ENCODE measurements at places on chromosomes 7 and 10.

GRCh38 chr7:66634816-66635215 is 6.1 kb downstream of the KCTD7 start:
- no peak for DNase-seq

DNA sequence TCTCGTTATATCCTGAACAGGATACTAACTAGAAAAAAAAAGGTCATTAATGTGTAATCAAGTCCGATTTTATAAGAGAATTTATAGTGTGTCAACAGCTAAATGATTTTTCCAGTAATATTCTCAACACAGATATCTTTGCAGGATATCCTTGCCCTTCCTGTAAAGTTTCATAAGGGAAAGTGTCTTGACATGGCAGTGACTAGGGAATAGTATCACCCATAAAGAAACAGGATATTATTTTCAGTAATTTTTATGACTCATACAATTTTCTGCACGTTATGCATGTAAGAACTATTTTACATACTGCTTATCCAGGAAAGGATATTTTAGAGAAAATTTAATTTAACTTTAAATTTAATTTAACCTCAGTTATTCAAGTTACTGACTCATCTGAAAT is 19.5 kb upstream of the PNLIP start:
- DNase-seq = no peak

DNA sequence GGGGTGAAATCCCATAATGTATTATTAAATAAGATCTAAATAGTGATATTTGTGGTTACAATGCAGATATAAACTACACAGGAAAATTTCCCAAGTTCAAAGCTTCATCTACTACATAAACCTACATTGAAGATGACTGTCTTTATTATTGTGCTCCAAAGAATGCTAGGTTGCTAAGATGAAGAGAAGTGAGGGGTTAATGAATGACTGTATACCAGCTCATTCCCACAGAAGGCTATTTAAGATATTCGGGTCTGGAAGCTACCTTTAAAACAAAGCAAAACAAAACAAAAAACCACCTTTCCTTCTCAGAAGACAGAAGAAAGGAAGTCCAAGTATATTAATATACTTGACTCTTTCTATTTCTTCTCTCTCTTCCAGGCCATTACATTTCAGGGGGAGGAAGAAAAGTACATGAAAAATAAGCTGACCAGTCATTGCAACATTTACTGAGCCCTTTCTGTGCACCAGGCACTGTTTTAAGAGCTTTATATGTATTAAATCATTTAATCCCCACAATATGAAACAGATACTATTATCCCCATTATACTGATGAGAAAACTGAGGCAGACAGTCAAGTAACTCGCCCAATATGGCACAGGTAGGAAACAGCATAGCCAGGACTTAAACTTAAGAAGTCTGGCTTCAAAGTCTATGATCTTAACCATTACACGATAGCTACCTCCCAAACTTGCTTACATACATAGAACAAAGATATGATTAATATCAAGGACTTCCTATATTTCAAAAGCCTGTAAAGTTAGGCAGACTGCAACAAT is 48.1 kb downstream of the TNPO3 start:
- DNase-seq = no peak

DNA sequence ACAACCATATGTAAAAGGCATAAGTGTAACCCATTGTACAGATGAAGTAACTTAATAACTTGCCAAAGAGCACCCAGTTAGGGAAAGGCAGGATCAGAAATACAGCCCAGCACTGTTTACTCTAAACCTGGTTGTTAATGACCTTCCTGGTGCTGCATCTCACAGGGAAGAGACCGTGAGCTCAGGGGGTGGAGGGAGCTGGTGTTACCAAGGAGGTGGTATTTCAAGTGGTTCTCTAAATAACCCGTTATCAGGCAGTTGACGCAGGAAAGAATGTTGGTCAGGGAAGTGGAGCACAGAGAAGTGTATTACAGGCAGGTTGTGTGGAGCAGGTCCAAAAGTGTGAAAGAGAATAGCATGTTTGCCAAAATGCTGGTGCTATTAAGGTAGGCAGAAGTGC is 4.4 kb upstream of the ST7 start:
- DNase-seq = no peak

DNA sequence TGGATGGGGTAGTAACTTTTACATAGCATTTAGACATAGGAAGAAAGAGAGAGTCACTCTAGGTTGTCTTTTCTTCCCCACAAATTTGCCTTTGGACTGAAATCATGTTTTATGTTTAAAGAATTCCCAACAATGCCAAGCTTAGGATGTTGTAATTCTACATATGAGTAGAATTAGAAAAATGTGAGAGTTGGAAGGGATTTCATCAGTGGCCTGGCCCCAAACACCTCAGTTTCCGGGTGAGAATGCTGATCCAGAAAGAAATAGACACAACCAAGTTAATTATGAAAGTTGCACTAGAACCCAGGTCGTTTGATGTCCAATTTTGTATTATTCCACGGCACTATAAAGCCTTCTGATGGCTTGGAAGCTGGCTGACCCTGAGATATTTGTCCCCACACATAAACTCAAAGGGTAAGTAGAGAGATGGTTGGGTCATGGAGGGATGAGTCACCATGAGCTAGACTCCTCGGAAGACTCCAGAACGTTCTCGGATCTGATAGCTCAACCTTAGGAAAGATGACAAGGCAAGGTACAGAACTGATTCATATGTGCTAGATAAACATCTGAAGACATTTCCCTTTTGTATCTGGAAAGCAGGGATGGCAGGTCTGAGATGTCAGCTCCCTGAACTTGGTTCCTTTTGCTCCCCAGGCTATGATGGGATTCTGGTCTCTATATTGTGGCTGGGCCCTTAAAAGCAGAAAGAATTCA is 48.8 kb upstream of the SLC35B4 start:
- DNase-seq = no peak

DNA sequence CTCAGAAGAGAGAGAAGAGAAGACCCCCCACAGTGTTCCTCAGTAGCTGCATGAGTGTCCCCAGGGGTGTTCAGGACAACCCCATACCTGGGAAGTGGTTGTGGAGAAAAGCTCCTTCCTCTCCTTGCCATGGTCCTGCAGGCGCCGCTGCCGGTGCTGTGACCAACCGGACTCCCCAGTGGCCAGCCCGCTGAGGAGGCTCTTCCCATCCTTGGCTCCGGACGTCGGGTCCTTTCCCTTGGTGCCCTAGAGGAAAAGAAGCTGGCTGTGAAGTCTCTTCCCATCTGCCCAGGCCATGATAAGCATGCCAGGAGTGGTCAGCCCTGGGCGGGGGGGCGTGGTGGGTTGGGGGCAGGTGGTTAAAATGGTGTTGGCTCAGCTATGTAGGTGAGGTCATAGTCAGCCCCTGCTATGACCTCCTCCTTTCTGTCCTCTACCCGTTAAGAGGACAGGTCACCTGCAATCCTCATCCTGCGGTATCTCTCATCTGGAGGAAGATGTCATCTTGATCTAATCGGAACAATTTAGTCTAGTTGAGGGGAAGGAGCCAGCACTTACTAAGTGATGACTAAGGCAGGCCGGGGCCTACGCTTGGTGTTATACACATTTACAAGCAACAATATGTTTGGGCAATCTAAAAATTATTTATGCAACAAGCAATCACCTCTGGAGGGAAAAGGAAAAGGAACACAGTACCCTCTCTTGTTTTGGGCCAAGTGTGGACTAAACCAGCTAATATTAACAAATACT is 13.2 kb downstream of the WDR91 start:
- DNase-seq = no peak

DNA sequence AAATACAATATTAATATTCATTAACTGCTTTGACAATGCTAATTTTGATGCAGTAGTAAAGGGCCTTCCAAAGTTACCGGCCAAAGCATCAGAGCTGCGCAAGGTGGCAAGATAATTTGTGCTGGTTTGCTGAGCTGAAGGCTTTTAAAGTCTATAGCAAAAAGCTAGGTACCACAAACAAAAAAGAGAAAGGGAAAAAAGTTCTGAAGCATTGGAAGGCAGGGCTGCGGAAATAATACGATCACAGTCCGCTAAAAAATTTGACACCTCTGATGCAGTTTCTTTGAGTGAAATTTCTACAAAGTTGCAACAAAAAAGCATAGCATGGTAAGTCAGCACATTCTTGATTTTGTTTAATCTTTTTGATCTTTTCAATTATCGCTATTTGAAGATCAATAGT is 175.6 kb downstream of the TCF7L2 start:
- no peak for DNase-seq

GRCh38 chr10:88066876-88067275 is 203.5 kb downstream of the PTEN start:
- DNase-seq = peak; percentile 46

GRCh38 chr10:64829888-64830412 is 1308.7 kb downstream of the REEP3 start:
- DNase-seq = no peak

DNA sequence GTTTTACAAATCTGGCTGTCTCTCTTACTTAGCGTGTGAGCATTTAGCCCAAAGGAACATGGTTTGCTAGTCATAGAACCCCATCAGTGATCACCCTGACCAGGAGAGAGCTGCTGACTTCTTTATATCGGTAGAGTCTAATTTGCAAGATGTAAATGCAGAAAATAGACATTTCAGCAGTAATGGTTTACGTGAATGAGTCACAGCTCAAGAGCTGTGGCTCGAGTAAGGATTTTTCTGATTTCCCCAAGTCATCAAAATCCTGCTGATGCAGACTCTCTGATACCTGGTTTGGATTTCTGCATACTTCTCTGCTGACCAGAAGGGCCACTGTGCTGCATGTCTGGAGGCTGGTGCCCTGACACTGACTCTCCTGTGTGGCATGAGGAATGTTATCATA is 25.7 kb downstream of the NUB1 start:
- no peak for DNase-seq

GRCh38 chr10:121310151-121310711 is 288.0 kb downstream of the FGFR2 start:
- DNase-seq = no peak

- no peak for DNase-seq
These were observed 11.0 kb upstream of the RASSF4 start for GRCh38 chr10:44948642-44949041.

DNA sequence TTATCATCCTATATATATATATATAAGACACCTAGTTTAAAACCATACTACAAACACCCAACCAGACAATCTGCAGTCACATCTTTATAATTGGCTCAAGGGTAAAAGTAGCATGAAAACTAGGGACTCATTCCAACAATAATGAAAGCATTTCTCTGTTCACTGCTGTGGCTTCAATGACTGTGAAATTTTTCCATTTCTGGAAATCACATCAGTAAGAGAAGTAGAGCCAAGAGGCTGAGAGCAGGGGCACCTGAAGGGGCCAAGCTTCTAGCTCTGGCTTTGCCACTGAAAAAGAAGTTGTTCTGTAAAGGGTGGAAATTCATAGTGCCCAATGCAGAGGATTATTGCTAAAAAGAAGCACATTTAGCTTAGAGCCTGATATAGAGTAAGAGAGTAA is 158.6 kb upstream of the GLI3 start:
- DNase-seq = no peak

- no peak for DNase-seq
These were observed 65.9 kb upstream of the A1CF start for GRCh38 chr10:50951365-50951764.

- no peak for DNase-seq
These were observed 26.5 kb downstream of the MPP7 start for GRCh38 chr10:28276384-28276783.

GRCh38 chr10:28906415-28906814 is 229.1 kb downstream of the BAMBI start:
- DNase-seq = no peak

GRCh38 chr7:93027044-93027443 is 90.7 kb downstream of the SAMD9 start:
- no peak for DNase-seq

DNA sequence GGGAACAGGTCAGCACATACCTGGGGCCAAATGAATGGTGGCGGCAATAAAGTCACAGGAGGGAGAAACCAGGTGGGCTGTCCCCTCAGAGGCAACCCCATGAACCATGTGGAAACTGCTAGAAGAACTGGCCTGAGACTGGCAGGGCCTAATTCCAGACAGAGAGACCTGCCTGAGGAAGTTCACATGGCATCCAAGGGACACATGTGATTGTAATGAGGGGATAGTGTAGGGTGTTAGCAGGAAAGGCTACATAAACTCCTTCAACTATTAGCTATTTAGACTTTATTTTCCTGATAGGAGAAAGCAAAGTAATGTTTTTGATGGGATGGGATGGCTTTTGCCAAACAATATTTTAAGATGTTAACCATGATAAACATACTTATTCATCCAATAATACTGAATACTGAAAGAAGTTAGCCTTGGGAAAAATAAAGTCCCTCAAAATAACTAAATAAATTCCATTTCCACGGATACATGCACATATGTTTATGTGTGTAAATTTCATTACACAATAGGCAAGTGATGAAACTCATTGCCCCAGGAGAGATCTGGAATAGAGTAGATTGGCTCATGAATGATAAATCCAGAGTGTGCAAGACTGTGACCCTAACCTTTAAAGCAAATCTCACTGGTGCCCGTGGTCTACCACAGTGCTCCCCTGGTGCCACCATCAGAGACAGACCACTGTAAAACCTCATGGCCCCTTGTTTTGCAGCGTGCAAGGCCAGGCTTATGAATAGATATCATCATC is 137.0 kb downstream of the NRF1 start:
- no peak for DNase-seq

DNA sequence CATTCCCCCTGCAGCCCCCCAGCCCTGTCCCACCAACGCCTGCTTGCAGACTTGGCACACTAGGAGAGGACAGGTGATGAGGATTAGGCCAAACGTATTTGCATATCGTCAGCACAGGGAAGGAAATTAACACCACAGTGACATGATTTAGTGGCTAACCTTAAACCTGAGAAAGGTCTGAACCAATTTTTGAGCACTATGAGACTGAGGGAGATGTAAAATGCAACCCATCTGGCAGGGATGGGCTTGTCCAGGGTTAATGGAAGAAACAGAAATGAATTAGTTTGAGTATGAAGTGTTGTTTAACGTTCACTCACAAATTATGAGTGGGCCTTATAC is 183.6 kb downstream of the TAX1BP1 start:
- no peak for DNase-seq

GRCh38 chr7:22604246-22604645 is 104.3 kb upstream of the STEAP1B start:
- DNase-seq = no peak

DNA sequence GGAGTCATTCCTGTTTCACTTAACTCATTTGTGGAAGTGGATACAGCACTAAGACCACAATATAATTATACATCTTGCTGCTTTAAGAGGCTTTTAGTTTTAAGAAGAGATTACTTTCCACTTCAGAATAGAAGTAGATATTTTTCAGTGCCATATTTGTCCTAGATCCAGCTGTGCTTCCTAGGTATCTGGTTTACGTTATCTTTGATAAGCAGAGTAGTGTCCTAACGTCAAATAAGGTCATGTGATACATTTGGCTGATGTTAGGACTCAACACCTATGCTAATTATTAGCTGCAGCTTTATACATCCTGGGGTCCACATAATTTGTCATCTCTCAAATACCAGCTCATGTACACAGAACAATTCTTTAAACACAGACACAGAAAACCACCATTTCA is 196.2 kb upstream of the SMIM30 start:
- DNase-seq = no peak

DNA sequence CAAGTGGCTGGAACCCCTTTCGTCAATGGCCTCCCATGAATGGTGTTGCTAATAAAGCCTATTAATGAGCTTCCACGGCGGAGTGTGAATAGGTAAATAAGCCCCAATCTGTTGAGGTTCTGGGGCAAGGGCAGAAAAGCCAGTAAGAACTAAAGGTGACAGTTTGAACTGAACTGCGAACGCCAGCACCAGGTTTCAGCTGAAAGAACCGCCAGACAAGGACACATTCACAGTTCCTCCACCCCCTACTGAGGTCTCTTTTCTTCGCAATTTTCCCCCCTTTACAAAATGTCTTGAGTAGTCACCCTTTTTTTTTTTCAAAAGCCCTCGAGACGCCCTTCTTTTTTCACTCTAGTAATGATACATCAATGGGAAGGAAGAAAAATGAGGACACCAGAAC is 2.4 kb upstream of the FGFR2 start:
- DNase-seq = no peak

Measured in CD4-positive, CD25-positive, alpha-beta regulatory T cell (primary cell).